ENCODE measurements at places on chromosomes 2 and 18.

DNA sequence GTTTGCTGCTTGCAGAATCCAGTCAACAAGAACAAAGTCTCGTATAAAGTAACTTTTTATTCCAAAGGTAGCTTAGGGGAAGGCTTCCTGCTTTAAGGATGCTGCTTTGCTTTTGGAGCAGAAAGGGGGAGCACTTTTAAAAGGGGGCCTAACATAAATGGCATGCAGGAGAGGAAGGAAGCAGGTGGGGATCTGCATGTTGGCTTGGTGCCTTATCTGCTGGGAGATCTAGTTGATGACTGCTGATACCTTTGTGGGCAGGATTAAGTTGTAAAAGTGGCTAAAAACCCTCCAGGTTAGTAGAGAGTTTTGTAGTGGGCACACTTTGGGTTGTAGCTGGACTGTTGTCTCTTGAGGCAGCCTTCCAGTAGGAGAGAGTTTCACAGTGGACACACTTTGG is 22.5 kb downstream of the UBR3 start:
- no peak for DNase-seq

GRCh38 chr2:152166633-152167032 is 8.9 kb downstream of the STAM2 start:
- DNase-seq, result no peak

GRCh38 chr2:232278534-232278933 is 100.0 kb upstream of the ALPP start:
- no peak for DNase-seq

DNA sequence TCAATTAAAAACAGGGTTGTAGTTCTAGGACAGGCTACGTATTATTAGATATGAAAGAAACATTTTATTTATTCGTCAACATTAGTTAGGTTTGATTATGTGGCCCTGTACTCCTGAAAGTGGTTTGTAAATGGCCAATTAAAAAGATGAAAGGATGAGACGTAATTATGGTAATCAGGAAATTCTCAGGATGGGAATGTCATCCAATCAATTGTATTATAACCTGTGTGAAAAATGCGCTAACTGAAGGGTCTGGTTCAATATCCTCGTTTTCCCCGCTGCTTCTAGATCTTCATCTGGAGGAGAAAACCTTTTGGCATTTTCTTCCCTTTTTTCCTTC is 5.6 kb upstream of the C18orf32 start:
- no peak for DNase-seq

DNA sequence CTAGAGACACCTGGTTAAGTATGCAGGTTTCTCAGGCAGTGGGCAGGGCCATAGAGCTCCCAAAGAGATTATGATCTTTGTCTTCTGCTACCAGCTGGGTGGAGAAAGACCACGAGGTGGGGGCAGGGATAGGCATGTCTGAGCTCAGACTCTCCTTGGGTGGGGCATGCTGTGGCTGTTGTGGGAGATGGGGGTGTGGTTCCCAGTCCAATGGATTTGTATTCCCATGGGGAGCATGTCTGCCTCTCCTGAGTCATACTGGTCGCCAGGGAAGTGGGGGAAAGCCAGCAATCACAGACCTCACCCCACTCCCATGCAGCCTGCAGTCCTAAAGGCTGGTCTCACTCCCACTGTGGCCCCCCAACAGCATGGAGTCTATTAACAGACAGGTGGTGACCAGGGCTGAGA is 31.4 kb upstream of the RHOB start:
- no peak for DNase-seq

DNA sequence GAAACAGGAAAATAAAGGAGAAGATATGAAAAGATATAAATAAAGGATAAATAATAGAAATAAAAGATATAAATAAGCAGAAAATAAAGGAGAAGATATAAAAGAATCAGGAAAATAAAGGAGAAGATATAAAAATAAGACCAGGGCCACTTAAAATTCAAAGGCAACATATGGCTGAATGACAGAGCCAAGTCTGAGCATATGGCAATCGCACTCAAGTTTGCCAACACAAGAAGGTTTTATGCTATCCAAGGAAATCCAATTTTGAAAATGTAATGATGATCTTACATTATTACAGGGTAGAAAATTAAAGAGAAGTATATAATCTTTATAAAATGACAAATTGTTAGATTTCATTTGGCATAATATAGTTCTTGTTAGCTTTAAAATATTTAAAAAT is 33.6 kb downstream of the USP40 start:
- DNase-seq, result no peak
